ENCODE measurements at places on chromosomes 1 and 21. TPM values are rescaled to one million over a fixed set of nuclear protein-coding genes. Genes with fewer than 3 reads are reported as not detected.

Gene GPR37L1
- 33.3 TPM for total RNA-seq

Gene LCE1E
- total RNA-seq, result not detected

Gene CTNNBIP1
- total RNA-seq, result 27.6 TPM

Gene CR1L
- 0.45 TPM for total RNA-seq

Gene PLEKHG5
- total RNA-seq, result 77.7 TPM

Gene S100A12
- total RNA-seq, result 15.3 TPM

Gene SPRR2F
- not detected for total RNA-seq

Gene AZIN2
- 12.4 TPM for total RNA-seq

Gene DYNLT5
- 9.0 TPM for total RNA-seq

Gene ATAD3B
- 28.6 TPM for total RNA-seq
